HAP-1 (cell line): ENCODE measurements at places on chromosomes 13 and 19.

GRCh38 chr19:749811-750210, 1.1 kb upstream of the MISP start:
- DNase-seq, result no peak

- no peak for DNase-seq
Observed at GRCh38 chr13:109817591-109818535, 31.5 kb upstream of the IRS2 start.

DNA sequence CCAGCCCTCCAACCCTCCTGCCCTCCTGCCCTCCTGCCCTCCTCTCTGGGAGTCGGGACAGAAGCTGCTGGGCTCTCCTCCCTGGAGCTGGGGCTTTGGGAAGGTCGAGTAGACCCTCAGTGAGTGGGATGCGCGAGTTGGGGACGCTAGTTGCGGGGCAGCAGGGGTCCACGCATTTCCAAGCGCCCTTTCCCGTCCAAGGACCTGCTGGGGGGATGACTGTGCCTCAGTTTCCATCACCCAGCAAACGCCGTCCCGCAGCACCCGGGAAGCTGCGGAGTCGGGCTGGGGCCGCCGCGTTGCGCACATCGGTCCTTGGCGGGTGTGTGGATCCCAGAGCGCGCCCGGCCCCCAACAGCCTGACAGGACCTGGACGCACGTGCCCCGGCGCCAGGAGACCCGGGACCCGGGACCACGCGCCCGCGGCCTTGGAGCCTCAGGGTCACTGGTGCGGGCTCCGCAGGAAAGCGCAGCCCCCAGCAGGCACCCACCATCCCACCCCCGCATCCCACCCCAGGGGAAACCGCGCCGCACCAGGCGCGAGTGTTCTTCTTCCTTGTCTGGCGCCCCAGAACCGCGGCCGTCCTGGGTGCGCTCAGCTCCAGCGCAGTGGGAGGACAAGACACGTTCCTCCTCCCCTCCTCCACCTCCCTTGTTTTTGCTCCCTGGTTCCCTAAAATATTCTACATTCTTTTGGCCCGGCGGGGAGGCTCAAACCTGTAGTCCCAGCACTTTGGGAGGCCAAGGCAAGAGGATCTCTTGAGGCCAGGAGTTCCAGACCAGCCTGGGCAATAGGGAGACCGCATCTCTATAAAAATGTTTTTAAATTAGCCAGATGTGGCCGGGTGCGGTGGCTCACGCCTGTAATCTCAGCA, 9.2 kb downstream of the ONECUT3 start:
- no peak for DNase-seq

- DNase-seq, result no peak
Observed at GRCh38 chr13:24458736-24459135, 53.8 kb downstream of the PARP4 start.

DNA sequence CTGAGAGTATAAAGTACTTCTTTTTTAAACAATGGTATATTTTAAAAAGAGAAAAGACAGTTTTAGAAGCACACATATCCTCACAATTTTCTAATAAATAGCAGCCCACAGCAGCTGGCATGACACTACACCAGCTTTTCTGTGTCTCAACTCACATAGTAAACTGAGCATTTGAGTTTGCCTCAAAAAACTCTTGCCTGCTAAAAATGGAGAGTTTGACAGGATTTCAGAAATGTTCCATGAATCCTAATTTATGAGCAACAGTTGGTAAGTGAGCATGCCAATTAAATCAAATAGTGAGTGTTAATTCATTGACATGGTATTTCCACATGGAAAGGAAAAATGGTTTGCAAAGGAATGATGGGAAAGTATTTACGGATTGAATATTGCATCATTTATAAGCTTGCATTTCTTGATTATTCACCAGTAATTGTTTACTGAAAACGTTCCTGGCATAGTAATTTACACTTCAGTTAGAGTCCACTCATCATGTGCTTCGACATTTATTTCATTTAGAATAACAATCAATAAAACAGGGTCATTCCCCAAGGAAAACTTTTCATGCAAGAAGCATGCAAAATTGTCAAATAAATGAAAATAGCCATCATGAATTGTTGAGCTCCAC, 323.0 kb downstream of the EFNB2 start:
- no peak for DNase-seq

DNA sequence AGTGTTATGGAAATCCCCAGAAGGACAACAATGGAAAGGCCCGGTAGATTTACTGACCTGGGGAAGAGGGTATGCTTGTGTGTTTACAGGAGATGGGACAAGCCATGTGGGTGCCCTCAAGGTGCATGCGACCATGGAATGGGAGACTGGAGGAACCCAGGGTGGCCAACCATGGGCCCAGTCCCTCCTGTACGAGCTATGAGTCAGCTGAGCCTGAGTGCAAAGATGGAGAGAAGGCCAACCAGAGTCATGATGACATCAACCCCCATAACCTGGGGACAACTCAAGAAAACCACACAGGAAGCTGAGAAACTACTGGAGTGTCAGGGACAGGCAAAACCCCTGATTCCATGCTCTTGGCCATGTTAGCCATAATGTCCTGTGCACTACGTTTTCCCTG, 7.8 kb downstream of the ZNF350 start:
- DNase-seq, result no peak

DNA sequence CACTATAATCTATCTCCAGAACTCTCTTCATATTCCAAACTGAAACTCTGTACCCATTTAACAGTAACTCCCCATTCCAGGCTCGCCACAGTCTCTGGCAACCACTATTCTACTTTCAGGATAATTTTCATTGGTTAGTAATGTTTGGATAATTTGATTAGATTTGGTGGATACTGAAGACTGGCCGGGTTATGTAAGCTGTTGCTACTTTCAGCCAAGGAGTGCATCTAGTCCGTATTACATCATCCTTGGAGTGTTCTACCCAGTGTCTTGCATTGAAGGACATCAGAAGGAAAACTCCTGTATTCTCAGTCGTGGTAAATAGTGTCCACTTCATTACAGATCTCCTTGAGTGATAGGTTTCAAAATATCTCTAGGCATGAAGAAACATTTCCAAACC, 60.5 kb downstream of the PCCA start:
- DNase-seq, result no peak

DNA sequence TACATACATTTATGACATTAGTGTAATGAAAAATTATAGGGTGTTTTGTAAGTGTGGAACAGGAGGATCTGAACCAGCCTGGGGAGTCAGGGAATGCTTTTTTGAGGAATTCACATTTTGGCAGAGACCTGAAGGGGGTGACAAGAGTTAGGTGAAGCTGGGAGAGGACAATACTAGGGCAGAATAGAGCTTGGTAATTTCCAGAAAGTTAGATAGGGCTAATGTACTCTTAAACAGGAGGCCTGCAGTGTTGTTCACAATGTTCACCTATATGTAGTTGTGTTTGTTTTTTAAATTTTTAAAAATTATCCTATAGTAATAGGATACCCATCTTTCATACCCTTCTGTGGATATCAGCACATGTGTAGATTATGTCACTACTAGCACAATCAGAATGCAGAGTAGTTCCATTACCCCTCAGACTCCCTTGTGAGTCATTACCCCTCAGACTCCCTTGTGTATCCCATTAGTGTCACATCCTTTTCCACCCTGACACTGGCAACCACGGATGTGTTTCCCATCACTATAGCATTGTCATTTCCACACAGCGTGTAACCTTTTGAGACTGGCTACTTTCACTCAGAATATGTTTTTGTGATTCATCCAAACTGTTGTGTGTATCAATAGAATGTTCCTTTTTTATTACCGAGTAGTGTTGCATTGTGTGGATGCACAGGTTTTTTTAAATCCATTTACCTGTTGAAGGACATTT, 43.1 kb downstream of the PCCA start:
- DNase-seq, result no peak

GRCh38 chr13:48728876-48729275, 75.1 kb downstream of the CYSLTR2 start:
- no peak for DNase-seq

DNA sequence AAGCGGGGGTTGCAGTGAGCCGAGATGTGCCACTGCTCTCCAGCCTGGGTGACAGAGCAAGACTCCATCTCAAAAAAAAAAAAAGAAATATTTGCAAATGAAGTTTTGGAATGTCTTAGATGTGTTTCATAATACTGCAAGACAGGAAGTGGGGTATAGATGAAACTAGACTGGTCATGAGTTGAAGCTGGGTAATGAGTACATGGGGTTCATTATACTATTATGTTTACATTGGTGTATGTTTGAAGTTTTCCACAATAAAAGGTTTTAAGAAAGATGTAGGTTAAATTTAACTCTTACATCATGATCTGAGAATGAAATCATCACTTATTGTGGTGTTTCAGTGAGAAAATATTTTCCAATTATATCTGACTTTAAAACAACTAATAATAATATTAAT, 19.0 kb downstream of the FNDC3A start:
- no peak for DNase-seq

GRCh38 chr13:97761796-97762540, 191.5 kb upstream of the IPO5 start:
- DNase-seq, result no peak

DNA sequence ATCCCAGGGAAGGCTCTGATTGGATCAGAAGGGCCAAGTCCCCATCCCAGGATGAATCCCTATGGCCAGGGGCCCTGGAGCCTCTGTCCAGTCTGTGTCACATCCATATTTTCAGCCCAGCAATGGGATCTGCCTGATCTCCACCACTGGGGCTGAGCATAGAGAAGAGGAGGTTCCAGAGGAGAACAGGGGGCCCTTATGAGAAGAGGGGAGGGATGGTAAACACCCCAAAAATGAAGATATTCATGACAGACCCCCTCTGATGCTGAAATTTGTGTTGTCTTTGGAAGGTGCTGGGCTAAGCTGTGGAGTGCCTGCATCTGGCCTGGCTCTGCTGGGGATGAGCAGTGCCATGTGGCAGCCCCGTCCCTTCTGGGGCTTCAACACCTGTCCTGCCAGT, 14.5 kb downstream of the KLHL26 start:
- no peak for DNase-seq

- no peak for DNase-seq
Observed at GRCh38 chr19:10748927-10749434, 31.1 kb downstream of the DNM2 start.

GRCh38 chr13:21138561-21138960, 37.8 kb downstream of the SKA3 start:
- DNase-seq, result no peak

- no peak for DNase-seq
Observed at GRCh38 chr13:80441968-80442367, 101.0 kb upstream of the SPRY2 start.

DNA sequence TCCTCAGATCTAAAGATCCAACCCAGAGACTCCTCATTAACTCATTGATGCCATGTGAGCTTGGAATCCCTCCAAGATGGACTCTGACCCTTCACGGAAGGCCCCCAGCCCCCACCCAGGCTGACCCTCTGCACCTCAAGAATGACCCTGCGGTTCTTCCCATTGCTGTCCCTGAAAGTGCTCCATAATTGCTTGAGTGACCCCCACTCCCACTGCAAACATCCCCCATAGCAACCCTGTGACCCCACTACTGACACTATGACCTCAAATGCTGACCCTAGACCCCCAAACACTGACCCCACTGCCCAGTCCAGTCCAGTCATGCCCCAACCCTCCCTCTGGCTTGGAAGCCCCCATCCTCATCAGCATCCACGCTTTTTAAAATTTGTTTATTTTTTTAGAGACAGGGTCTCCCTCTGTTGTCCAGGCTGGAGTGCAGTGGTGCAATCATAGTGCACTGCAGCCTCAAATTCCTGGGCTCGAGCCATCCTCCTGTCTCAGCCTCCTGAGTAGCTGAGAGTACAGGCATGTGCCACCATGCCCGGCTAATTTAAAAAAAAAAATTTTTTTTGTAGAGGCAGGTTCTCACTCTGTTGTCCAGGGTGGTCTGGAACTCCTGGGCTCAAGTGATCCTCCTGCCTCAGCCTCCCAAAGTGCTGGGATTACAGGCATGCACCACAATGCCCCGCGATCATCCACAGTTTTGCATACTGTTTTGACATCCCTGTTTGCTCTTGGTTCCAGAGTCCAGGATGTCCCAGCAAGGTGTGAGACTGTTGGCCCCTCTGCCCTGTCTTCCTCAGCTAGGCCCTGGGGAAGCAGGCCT, 855 bp downstream of the LYL1 start:
- DNase-seq, result no peak

DNA sequence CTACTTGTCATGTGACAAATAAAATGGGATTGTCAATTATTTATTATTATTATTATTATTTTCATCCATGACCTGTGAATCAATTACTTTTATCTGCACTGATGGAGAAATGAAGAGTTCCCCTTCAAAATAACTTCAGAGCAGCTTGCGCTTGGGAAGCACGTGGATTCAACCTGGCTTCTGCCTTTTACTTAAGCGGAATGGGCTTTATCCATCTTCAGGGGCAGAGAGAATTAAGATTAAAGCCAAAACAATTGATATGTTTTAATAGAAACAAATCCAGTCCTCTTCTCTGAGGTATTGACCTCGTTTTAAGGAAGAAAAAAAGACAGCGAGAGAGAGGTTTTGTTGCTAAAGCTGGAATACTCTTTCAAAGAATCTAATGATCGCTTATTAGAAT, 876 bp downstream of the SACS start:
- no peak for DNase-seq

DNA sequence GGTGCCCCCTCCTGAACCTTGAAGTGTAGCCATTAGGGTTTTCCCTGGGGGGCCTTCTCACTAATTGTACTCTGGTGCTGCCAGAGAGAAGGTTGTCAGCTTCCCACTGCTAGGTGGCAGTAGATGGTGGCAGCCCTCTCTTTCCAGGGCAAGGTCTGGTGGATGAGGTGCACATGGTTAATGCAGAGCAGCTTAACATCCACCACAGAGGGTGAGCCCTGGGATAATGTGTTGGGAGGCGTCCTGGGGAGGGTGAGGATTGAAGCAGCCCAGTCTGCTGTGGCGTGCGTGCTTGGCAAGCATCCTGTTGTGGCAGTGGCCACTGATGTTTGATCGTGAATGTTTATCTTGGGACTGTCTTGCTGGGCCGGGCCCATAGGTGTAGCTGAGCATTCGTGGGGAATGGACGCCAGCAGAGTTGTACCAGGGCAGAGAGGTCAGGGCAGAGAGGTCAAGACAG, 5.8 kb downstream of the EGLN2 start:
- no peak for DNase-seq

- no peak for DNase-seq
Observed at GRCh38 chr13:77703408-77703807, 5.9 kb downstream of the SLAIN1 start.
